ENCODE measurements at places on chromosomes 12 and 14. TPM values are rescaled to one million over a fixed set of nuclear protein-coding genes. Genes with fewer than 3 reads are reported as not detected.

DNA sequence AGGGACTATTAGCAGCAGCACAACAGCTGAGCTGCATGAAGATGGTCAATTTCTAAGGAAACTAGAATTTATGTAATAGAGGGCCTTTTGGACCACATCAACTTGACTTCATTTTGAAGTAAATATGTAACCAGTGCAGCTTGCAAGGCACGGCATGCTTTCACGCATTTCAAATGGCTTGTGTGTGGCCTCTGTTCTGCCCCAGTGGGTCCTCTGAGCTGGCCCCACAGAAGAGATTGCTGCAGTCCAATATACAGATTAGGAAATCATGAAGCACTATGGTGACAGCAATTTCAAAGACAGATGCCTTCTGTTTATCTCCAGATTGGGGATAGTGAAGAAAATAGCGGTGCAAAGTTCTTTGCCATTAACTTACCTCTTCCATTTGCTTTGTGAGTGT, 101.4 kb downstream of the PDZRN4 start:
- peaks cover 16% of the 10 kb centered on the region for H3K4me1 ChIP-seq
- no peaks in the 10 kb centered on the region for H3K36me3 ChIP-seq
- DNase-seq = no peak

Gene B3GNT4
- total RNA-seq = 1.8 TPM

- peak overlapping the region; percentile 95 for H3K4me3 ChIP-seq
- peak overlapping the region; percentile 99 for H3K27ac ChIP-seq
- H3K4me1 ChIP-seq = peaks cover 15% of the 10 kb centered on the region
- DNase-seq = peak; percentile 40
- H3K27me3 ChIP-seq = no peaks in the 10 kb centered on the region
Measured at GRCh38 chr12:53726946-53727309, 324 bp downstream of the CALCOCO1 start.

- peak overlapping the region; percentile 75 for H3K27ac ChIP-seq
- no peaks in the 10 kb centered on the region for H3K27me3 ChIP-seq
- DNase-seq = peak; percentile 56
- peaks cover 10% of the 10 kb centered on the region for H3K36me3 ChIP-seq
Measured at GRCh38 chr14:85234156-85235025, 295.6 kb upstream of the FLRT2 start.

DNA sequence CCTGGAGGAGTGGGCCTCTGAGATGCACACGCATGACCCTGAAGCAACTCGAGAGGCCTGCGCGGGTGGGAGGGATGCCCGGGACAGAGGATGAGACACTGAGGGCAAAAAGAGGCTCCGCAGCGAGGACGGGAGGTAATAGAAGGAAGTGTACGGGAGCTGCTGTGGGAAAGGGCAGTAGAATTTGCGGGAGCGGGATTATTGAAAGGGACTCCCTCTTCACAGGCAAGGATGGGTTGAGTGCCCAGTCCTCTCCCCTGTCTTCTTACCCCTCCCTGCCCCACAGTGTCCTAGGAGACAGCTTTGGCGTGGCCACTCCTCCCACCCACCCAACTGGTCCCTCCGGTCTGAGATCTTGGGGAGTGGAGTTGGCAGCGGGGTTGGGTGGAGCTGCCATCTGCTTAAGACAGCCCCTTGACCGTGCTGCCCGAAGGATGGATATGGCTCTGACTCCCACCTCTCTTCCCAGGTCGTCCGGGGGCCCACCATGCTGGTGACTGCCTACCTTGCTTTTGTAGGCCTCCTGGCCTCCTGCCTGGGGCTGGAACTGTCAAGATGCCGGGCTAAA, 15.7 kb upstream of the ESPL1 start:
- no peak for DNase-seq
- peak overlapping the region; percentile 83 for H3K27ac ChIP-seq
- H3K27me3 ChIP-seq = no peaks in the 10 kb centered on the region
- peaks cover 25% of the 10 kb centered on the region for H3K4me1 ChIP-seq
- peak overlapping the region; percentile 87 for H3K4me3 ChIP-seq

GRCh38 chr12:110802489-110802888, 44.3 kb upstream of the CCDC63 start:
- no peak overlapping the region for H3K4me3 ChIP-seq
- no peak overlapping the region for H3K27ac ChIP-seq
- H3K27me3 ChIP-seq = no peaks in the 10 kb centered on the region
- no peak for DNase-seq
- H3K4me1 ChIP-seq = no peaks in the 10 kb centered on the region

DNA sequence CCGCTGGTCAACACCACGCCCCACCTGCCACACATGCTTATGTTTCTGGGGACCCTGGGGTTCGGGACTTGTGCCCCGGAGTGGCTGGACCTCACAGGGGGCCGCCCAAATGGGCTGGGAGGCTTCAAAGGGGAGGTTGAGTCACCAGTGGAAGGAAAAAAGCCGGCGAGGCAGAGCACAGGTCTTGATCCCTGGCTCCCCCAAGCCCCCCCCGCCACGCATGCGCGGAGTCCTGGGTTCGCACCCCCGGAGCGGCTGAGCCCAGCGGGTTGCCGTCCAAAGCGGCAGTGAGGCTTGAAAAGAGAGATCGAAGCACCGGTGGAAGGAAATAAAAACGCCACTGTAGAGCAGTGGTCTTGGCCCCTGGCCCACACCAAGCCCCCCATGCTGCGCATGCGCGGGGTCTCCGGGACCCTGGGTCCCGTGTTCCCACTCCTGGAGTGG, 313.5 kb downstream of the ALG10 start:
- no peak overlapping the region for H3K4me3 ChIP-seq
- no peaks in the 10 kb centered on the region for H3K4me1 ChIP-seq
- no peak overlapping the region for H3K27ac ChIP-seq

Gene ASPG
- 0.05 TPM for total RNA-seq

GRCh38 chr12:19444097-19444496, 4.8 kb downstream of the AEBP2 start:
- H3K27me3 ChIP-seq = no peaks in the 10 kb centered on the region
- H3K27ac ChIP-seq = peak overlapping the region; percentile 16
- H3K36me3 ChIP-seq = peaks cover 25% of the 10 kb centered on the region
- no peak for DNase-seq
